ENCODE measurements at places on chromosomes 5 and 9.

DNA sequence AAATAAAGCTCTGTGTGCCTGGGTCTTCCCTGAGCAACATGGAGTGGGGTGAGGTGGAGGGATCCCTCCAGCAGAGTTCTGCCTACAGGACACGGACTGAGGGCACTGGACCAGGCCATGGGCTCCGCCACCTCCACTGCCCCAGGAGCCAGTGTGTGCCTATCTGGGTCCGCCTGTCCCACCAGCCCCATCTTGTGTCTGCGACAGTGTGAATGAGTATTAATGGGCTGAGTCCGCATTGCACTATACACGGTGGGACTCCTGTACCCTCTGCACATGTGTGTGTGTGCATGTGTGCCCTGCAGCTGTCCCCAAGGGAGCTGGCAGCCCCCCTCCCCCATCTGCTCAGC lies 11.4 kb downstream of the FGFR4 start:
- no peak for DNase-seq

DNA sequence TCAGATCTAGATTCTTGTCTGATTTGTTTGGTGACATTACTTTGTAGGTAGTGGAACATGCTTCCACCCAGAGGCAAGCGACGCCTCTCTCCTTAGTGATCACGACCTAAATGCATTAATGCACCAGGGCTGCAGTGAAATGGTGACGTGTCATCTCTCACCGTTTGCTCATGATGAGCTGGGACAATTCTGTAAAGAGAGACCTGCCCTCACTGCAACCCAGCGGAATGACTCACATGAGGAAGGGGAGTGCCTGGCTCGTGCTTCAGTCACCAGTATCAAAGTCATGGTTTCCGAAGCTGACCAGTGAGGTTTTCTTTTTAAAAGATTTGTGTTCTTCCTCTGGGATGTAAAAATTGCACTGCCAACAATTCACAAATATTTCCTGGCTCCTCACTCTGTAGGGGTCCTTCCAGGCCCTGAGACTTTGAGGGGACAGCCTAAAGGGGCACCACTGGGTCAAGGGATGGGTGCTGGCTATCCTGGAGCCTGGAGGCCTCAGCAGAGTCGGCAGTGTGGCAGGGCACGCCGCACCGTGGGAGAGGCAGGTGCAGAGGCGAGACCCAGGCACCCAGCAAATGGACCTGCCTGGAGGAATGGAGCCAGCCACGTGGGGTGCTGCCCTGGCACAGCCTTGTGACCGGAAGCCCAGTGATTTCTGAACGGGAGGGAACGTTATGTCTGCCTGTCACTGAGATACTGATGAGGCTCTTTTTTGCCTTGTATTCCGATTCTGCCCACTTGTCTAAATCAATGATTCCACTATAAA lies 17.3 kb downstream of the QSOX2 start:
- peak; percentile 83 for DNase-seq

GRCh38 chr5:72402381-72402890 lies 82.3 kb downstream of the PTCD2 start:
- DNase-seq: peak; percentile 90

DNA sequence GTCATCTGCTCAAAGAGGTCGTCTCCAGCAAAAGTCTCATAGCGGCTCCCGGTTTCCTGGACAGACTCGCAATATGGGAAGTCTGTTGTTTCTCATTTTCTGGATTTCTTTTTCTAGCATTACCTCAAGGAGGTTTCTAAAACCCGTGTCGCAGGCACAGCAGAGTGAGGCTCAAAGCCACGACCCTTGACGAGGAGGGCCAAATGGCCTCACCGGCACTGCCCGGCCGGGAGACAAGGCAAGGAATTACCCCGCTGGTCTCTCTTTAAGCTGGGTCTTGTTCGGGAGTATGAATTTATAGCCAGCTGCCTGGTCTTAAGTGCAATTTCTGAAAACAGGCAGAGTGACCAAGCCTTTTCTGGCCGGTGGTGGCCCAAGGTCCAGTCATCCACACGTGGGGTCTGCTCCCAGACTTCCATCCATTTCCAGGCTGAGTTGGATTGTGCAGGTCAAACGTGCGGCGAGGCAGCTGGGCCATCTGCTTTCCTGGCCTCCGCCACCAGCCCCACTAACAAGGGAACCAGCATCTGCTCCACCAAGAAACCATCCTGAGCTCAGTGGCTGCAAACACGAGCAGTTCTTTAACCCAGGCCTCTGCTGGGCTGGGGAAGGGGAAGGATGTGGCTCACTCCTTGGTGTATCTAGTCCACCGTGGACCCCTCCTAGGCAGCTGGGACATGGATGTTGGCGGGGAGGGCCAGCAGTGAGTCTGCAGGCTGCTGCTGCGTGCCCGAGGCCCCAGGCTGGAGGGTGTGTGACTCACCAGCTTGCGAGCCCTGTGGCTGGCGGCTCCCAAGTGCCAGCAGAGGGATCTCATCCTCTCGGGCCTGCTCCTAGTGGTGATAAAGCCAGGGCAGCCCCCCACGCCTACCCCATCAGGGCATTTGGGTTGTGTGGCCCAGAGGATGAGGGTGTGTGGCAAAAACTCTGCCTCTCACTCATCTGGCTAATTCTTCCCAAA lies 55.6 kb upstream of the COL5A1 start:
- peak; percentile 84 for DNase-seq

DNA sequence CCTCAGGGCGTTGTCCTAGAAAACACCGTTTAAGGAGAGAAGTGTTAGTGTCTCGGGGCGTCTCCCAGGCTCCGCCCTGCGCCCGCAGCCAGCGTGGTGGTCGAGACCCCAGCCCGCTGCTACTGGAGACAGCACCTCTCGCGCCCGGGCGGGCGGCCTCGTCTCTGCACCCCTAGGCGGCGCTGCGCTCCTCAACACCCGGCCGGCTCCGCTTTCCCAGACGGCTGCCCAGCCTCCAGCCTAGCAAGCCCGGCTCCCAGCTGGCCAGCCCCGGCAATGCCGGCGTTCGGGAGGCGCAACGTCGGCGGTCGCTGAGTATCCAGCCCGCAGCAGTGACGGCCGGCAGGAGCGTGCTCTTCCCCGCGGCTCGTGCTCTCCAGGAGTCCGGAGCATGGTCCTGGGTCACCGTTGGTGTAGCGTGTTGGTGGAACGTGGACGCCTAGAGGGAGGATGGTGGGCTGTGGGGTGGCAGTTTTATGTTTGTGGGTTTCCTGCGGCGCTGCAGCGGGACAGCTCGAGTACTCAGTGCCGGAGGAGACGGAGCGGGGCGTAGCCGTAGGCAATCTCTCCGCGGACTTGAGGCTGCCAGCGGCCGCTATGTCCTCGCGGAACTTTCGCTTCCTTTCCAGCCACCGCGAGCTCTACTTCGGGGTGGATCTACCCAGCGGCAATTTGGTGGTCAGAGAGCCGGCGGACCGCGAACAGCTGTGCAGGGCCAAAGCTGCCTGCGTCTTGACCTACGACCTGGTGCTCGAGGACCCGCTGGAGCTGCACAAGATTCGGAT lies 536 bp downstream of the PCDHAC1 start:
- DNase-seq: peak; percentile 20

GRCh38 chr5:1026700-1027621 lies 18.4 kb downstream of the NKD2 start:
- no peak for DNase-seq

DNA sequence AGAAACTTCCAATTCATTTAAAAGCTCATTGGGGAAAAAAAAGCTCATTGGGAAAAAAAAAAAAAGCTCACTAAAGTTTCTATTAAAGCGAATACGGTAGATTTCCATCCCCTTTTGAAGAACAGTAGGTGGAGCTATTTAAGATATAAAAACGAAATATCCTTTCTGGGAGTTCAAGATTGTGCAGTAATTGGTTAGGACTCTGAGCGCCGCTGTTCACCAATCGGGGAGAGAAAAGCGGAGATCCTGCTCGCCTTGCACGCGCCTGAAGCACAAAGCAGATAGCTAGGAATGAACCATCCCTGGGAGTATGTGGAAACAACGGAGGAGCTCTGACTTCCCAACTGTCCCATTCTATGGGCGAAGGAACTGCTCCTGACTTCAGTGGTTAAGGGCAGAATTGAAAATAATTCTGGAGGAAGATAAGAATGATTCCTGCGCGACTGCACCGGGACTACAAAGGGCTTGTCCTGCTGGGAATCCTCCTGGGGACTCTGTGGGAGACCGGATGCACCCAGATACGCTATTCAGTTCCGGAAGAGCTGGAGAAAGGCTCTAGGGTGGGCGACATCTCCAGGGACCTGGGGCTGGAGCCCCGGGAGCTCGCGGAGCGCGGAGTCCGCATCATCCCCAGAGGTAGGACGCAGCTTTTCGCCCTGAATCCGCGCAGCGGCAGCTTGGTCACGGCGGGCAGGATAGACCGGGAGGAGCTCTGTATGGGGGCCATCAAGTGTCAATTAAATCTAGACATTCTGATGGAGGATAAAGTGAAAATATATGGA lies at the start of gene PCDHGA12:
TSS of gene PCDHGA12 (plus strand) at position 176 of the 782 bp plus-strand sequence. CDS start at position 429, 253 bp downstream.
- peak; percentile 27 for DNase-seq

DNA sequence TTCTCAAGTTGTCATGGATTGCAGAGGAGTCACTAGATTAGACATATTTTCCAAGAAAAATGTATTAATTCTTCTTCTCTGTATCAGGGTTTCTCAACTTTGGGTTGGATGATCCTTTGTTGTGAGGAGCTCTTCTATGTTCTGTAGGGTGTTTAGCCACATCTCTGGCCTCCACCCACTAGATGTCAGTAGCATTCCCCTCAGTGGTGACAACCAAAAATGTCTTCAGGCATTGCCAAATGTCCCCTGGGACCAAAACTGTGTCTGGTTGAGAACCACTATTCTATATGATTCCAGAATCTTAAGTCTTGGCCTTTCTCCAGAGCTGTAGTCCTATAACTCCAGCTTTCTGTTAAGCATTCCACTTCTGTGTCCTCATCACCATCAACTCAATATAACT lies 220.9 kb downstream of the KIAA0825 start:
- DNase-seq: no peak

DNA sequence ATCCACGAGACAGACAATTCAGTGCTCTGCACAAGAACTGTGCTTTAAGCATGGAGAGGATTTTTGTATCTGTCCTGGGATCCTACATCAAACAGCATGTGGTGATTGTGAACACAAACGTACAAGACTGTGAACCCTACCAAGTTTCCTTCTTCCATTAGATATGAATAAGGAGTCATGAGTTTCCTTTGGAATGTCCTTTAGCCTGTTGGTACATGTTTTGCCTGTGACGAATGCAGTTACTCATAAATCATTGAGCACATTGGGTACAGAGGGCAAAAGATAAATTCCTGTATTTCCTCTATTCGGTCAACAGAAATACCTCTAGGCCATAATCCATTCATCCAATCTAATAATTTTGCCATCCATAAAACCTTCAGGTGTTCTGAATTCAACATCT lies 61.5 kb downstream of the FXN start:
- peak; percentile 87 for DNase-seq

- no peak for DNase-seq
Measured at GRCh38 chr5:142235050-142235797, 89.6 kb downstream of the SPRY4 start.

DNA sequence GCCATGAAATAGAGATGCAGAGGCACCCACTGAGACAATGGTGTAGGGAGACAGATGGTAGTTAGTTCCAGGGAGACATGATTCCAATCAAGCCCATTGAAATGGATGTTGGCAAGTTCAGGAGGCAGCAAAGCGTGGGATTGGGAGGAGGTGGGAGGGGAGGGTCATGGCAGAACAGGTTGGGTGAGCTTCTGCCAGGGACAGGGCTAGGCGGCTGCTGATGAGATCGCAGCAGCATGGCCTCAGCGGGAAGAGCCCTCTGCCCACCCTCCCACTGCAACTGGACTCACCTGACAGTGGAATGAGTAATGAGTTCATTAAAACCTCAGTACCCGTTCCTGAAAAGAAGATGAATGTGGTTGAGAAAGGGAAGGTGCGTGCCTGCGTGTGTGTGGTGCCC lies 418.2 kb downstream of the CDK5RAP2 start:
- no peak for DNase-seq

- no peak for DNase-seq
Measured at GRCh38 chr9:33125871-33126823, 41.0 kb downstream of the B4GALT1 start.

- DNase-seq: peak; percentile 98
Measured at GRCh38 chr5:158384535-158385481, 525.9 kb upstream of the CLINT1 start.

GRCh38 chr9:117541181-117541580 lies 126.3 kb upstream of the ASTN2 start:
- no peak for DNase-seq

- no peak for DNase-seq
Measured at GRCh38 chr5:80755626-80756025, 100.8 kb upstream of the DHFR start.

GRCh38 chr5:35060236-35060635 lies 12.5 kb upstream of the AGXT2 start:
- DNase-seq: no peak

- DNase-seq: no peak
Measured at GRCh38 chr5:91137647-91138046, 245.5 kb downstream of the ARRDC3 start.

- no peak for DNase-seq
Measured at GRCh38 chr9:114823441-114823840, 17.6 kb upstream of the TNFSF15 start.

GRCh38 chr9:95496687-95497086 lies 20.1 kb downstream of the PTCH1 start:
- DNase-seq: no peak

DNA sequence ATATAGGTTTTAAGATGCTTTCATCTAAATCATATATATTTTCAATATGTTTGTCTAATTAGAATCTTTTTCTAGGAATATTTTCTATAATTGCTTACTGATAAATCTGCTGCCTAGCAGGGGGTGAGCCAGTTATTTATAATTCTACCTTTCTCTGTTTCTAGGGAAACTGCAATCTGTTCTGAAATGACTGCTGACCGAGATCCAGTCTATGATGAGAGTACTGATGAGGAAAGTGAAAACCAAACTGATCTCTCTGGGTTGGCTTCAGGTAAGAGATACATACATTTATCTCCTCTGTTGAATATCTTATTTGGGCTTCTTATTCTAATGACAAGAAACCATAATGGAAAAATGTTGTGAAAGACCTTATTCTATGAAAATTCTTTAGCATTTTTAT lies 127.3 kb downstream of the XRCC4 start:
- no peak for DNase-seq

- peak; percentile 85 for DNase-seq
Measured at GRCh38 chr9:21813575-21814473, 11.4 kb downstream of the MTAP start.

GRCh38 chr5:126801174-126801991 lies 24.4 kb downstream of the LMNB1 start:
- peak; percentile 45 for DNase-seq

- DNase-seq: peak; percentile 56
Measured at GRCh38 chr9:15211815-15212495, 95.1 kb downstream of the TTC39B start.

- DNase-seq: no peak
Measured at GRCh38 chr5:61277781-61278180, 54.3 kb upstream of the ZSWIM6 start.

GRCh38 chr9:107744873-107745272 lies 255.3 kb upstream of the KLF4 start:
- no peak for DNase-seq

GRCh38 chr5:9877488-9877887 lies 247.3 kb upstream of the TAS2R1 start:
- peak; percentile 38 for DNase-seq

DNA sequence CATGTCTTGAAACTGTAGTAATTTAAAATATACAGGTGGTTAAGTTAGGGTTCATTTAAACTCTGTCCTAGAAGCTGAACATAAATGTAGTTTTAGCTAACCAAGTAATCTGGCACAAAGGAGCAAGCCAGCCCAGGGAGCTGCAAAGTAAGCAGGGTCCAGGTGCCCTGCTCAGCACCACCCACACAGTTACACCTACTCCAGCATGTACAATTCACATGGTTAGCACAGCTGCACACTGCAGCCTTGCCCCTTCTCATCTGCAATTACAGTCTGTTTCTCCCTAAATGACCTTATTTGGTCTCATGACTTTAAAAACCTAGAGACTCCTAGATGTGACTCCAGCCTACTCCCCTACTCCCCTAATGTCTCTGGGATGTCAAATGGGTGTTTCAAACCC lies 128.4 kb downstream of the EPB41L4A start:
- DNase-seq: no peak

All from EH (cell line).